Stimulated activated CD4-positive, alpha-beta T cell treated with anti-CD3 and anti-CD28 coated beads, Interleukin-1b, Interleukin-23, amount 100 ng/mL, for 1 hour (primary cell): ENCODE measurements at places on chromosomes 7 and 10.

DNA sequence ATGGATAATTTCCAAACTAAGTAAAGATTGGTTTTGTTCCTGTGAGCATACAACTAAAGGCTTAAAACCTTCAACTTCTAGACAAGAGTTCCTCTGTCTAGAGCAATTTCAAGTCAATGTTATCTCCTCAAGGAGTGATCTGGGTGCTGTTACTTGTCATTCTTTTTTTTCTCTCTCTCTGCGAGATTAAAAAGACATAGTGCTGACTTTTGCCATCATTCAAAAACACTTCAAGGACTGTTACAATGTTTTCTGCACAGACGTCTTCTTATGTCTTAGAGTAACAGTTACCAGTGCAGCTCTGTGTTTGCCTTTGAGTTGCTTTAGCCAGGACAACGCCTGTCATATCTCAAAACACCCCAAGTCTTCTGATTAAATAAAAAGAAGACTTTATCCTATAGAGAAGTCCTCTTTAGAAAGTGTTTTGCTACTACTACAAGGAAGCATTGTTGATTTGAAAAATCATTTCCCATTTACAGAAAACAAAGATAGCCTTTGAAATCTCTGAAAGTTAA lies 263.5 kb upstream of the FERD3L start:
- no peak for DNase-seq

DNA sequence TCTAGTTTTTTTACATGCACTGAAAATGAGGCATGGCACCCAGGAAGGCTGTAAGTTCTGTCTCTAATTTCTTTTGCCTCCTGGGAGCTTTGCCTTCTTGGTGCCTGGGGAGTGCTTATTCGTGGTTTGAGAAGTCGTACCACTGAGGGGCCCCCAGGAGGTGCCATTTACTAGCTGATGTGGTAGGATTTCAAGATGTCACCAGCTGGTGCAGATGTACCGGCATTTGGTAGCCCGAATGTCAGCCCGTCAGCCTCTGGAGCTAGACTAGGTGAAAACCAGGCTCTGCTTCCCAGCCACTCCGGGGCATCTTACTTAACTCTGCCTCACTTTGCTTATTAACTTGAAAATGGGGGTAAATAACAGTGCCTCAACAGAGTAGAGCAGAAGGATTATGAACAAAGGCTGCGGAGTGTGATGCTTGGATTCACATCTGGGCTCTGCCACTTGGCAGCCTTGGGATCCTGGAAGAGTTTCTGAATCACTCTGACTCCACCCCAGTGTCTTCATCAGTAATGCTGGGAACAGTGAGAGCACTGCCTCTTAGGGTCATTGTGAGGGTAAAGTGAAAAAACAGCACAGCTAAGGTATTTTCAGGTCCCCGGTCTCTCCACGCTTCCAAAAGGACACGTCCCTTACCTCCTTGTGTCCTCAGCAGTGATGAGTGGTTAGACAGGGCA lies 31.4 kb upstream of the BTBD16 start:
- DNase-seq, result no peak

GRCh38 chr10:12376211-12376610 lies 26.9 kb downstream of the CAMK1D start:
- DNase-seq, result no peak

DNA sequence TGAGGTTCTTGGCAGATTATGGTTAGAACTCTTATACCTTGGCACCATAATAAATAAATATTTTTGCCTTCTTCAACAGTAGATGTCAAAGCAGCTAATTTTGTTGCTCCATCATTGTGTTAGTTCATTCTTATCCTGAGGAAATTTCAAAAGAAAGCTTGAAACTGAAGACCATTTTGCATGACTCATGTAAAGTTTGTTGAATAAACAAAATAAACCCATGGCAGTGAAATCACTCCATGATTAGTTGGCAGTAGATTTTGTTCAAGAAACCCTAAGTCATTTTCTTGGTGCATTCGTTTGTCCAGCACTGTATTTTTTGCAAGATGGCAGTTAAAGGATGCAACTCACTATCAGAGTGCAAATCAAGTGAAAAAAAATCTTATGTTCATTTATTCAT lies 91.6 kb downstream of the HECW1 start:
- no peak for DNase-seq
